Activated CD4-positive, alpha-beta T cell treated with anti-CD3 and anti-CD28 coated beads, Interleukin-2, amount 10 ng/mL, durations not matched to agents 7 days and 5 days (primary cell): ENCODE measurements at places on chromosomes 3 and 15. TPM values are rescaled to one million over a fixed set of nuclear protein-coding genes. Genes with fewer than 3 reads are reported as not detected.

GRCh38 chr3:142787719-142788118, 63.9 kb downstream of the TRPC1 start:
- no peak overlapping the region for H3K27ac ChIP-seq
- no peaks in the 10 kb centered on the region for H3K36me3 ChIP-seq
- no peak overlapping the region for H3K4me3 ChIP-seq
- H3K27me3 ChIP-seq: peaks cover 2% of the 10 kb centered on the region
- no peaks in the 10 kb centered on the region for H3K4me1 ChIP-seq

The PP2D1 gene
- total RNA-seq: not detected

The SNTN gene
- not detected for total RNA-seq

GRCh38 chr3:185733980-185734724, 90.7 kb downstream of the IGF2BP2 start:
- peaks cover 2% of the 10 kb centered on the region for H3K4me1 ChIP-seq
- no peaks in the 10 kb centered on the region for H3K36me3 ChIP-seq
- peaks cover 7% of the 10 kb centered on the region for H3K27me3 ChIP-seq
- H3K4me3 ChIP-seq: no peak overlapping the region

DNA sequence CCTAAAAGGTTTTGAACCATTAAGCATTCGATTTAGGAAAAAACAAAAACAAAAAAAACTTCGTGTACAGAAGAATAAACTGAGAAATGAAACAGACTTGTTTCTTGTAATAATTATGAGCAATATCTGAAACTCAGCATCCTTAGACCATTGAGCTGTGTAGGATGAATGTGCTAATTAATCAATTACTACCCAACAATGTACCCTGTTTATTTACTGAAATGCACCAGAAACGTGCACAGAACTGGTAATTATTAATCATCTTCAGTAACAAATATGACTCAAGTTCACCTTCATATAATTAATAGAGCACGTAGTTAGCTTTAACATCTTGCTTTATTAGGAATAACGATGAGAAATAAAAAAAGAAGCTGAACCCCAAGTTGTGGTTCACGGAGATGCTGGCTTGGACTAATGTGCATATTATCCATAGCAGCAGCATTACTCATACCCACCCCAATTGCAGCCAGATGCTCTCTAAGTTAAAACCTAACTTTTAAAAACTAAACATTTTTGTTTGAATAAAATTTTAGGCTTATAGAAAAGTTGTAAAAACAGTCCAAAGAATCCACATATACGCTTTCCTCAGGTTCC, 10.2 kb upstream of the C15orf61 start:
- no peaks in the 10 kb centered on the region for H3K27me3 ChIP-seq
- peaks cover 12% of the 10 kb centered on the region for H3K36me3 ChIP-seq
- H3K27ac ChIP-seq: no peak overlapping the region
- H3K4me3 ChIP-seq: no peak overlapping the region

GRCh38 chr3:126358038-126358815, 1.0 kb upstream of the KLF15 start:
- H3K4me3 ChIP-seq: peak overlapping the region; percentile 74
- H3K36me3 ChIP-seq: no peaks in the 10 kb centered on the region
- peaks cover 12% of the 10 kb centered on the region for H3K4me1 ChIP-seq
- peaks cover 53% of the 10 kb centered on the region for H3K27me3 ChIP-seq
- DNase-seq: no peak
- H3K27ac ChIP-seq: no peak overlapping the region

DNA sequence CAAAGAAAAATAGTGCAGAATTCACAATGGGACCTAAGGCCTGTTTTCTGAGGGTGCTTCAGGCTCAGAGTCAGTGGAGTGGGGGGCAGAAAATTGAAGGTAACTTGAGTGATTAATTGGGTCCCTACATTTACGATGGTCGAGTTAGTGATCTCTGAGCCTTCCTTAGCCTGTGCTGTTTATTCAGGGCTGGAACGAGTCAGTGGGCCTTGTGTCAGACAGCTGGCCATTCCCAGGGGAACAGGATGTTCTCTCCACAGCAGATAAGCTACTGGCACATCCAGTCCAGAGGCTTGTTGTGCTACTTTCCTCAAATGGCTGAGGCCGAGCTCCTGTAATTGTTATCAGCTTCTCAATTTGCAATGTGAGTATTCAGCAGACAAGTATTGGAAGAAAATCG, 29.2 kb upstream of the CNTN3 start:
- H3K27me3 ChIP-seq: no peaks in the 10 kb centered on the region
- no peak for DNase-seq

GRCh38 chr3:99376926-99377325, 261.5 kb upstream of the COL8A1 start:
- no peaks in the 10 kb centered on the region for H3K36me3 ChIP-seq
- H3K4me1 ChIP-seq: no peaks in the 10 kb centered on the region
- no peaks in the 10 kb centered on the region for H3K27me3 ChIP-seq
- DNase-seq: no peak

The ZIC4 gene
- not detected for total RNA-seq

The NGLY1 gene
- 69.5 TPM for total RNA-seq

DNA sequence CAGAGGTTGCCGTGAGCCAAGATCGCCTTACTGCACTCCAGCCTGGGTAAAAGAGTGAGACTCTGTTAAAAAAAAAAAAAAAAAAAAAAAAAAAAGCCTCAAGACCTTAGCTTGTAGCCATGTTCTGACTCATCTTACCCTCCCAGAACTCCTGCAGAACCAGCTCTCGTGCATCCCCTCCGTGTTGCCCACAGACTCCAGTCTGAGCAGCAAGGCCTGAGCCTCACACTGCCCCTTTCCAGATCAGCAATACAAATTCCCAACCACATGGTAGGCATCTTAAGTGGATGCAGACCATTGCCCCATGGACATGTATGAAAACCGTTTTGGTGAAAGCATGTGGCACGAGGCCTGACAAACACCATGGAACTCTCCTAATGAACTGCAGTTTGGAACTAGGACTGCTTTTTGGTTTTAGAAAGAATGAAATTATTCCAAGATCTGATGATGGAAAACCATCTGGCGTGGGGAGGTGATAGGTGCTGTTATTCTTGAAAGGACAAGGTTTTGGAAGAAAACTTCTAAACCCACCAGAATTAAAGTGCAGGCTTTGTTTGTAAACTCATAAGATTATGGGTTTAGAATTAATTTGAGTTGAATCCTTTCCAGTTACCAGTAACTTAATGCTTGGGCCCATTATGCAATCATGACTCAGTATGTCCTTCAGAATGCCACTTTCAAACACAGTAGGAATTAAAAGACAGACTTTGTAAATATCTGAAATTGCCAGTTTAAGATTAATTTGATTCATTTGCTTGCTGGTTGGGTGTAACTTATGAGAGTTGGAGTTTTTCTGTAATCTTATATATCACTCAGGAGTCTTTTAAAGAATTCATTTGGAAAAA, 163.7 kb upstream of the LRTM1 start:
- no peak overlapping the region for H3K4me3 ChIP-seq
- no peaks in the 10 kb centered on the region for H3K27me3 ChIP-seq
- H3K36me3 ChIP-seq: no peaks in the 10 kb centered on the region

GRCh38 chr3:194339356-194339755, 11.8 kb downstream of the CPN2 start:
- H3K27me3 ChIP-seq: peaks cover 12% of the 10 kb centered on the region
- no peak for DNase-seq
- H3K27ac ChIP-seq: no peak overlapping the region
- no peaks in the 10 kb centered on the region for H3K36me3 ChIP-seq
- H3K4me1 ChIP-seq: no peaks in the 10 kb centered on the region

DNA sequence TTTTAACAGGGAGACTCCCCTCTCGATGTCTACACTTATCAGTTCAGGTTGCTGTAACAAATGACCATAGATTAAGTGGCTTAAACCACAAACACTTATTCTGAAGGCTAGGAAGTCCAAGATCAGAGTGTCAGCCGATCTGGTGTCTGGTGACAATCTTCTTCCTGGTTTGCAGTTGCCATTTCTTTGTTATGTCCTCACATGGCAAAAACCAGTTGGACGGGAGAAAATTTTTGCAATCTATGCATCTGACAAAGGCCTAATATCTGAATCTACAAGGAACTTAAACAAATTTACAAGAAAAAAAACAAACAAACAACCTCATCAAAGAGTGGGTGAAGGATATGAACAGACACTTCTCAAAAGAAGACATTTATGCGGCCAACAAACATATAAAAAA, 116.9 kb upstream of the FOXB1 start:
- H3K27ac ChIP-seq: no peak overlapping the region
- no peaks in the 10 kb centered on the region for H3K36me3 ChIP-seq
- H3K27me3 ChIP-seq: peaks cover 13% of the 10 kb centered on the region
- H3K4me1 ChIP-seq: no peaks in the 10 kb centered on the region
- no peak for DNase-seq
- no peak overlapping the region for H3K4me3 ChIP-seq

- H3K27me3 ChIP-seq: peaks cover 48% of the 10 kb centered on the region
- H3K27ac ChIP-seq: no peak overlapping the region
- H3K4me3 ChIP-seq: no peak overlapping the region
- peaks cover 20% of the 10 kb centered on the region for H3K4me1 ChIP-seq
- DNase-seq: no peak
Observed at GRCh38 chr3:139537361-139537760, 2.2 kb downstream of the RBP1 start.

GRCh38 chr3:126855374-126855773, 127.5 kb upstream of the PLXNA1 start:
- no peak for DNase-seq
- no peak overlapping the region for H3K27ac ChIP-seq
- no peaks in the 10 kb centered on the region for H3K36me3 ChIP-seq
- no peaks in the 10 kb centered on the region for H3K4me1 ChIP-seq
- no peaks in the 10 kb centered on the region for H3K27me3 ChIP-seq

DNA sequence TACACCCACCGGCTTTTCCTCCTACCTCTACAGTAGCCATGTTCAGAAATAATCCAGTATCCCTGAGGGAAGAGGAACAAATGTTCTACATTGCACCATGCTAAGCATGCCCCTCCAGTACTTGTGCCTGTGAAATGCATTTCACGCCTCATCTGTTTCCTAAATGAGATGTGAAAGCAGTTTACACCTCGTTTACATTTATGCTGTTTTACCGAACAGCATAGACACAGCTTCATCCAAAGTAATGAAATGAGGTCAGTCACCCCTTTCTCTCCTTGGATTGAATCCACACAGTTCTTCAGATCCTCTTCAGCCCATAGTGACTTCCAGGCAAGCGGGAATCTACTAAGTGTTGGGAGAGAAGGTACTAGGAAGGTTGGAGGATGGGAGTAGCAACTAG, 514.3 kb downstream of the PDCD6IP start:
- DNase-seq: no peak
- H3K4me1 ChIP-seq: no peaks in the 10 kb centered on the region
- H3K4me3 ChIP-seq: no peak overlapping the region
- H3K27me3 ChIP-seq: no peaks in the 10 kb centered on the region
- H3K36me3 ChIP-seq: no peaks in the 10 kb centered on the region

GRCh38 chr3:28467414-28467813, 118.8 kb upstream of the AZI2 start:
- no peak for DNase-seq
- H3K36me3 ChIP-seq: no peaks in the 10 kb centered on the region

GRCh38 chr3:181292984-181293383, 303.4 kb upstream of the DNAJC19 start:
- no peaks in the 10 kb centered on the region for H3K4me1 ChIP-seq
- DNase-seq: no peak
- no peaks in the 10 kb centered on the region for H3K27me3 ChIP-seq

GRCh38 chr3:69255928-69256327, 130.0 kb downstream of the FRMD4B start:
- H3K36me3 ChIP-seq: no peaks in the 10 kb centered on the region
- DNase-seq: no peak
- H3K4me3 ChIP-seq: no peak overlapping the region

DNA sequence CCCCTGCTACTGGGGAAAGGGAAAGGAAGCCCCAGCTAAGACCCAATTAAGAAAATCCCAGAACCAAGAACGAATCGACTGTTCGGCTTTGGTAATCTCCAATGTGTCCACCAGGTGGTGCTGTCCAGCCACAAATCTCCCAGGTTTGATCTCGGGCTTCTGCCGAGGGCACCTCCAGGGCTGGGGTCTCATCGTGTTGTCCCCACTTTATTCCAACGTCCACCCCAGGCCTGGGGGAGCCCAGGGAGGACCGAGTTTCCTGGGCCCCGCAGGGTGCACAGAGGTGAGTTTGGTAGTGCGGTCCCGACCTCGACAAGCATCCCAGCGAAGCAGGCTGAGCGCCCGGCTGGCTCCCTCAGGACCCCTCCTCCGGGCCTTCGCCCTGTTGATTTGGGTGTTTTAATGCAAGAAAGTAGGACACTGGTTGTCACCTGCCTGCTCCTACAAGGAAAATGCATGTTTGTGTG, 185.1 kb downstream of the GOLGA6L6 start:
- H3K4me3 ChIP-seq: no peak overlapping the region
- H3K4me1 ChIP-seq: peaks cover 10% of the 10 kb centered on the region
- H3K27ac ChIP-seq: peak overlapping the region; percentile 81
- no peaks in the 10 kb centered on the region for H3K36me3 ChIP-seq

DNA sequence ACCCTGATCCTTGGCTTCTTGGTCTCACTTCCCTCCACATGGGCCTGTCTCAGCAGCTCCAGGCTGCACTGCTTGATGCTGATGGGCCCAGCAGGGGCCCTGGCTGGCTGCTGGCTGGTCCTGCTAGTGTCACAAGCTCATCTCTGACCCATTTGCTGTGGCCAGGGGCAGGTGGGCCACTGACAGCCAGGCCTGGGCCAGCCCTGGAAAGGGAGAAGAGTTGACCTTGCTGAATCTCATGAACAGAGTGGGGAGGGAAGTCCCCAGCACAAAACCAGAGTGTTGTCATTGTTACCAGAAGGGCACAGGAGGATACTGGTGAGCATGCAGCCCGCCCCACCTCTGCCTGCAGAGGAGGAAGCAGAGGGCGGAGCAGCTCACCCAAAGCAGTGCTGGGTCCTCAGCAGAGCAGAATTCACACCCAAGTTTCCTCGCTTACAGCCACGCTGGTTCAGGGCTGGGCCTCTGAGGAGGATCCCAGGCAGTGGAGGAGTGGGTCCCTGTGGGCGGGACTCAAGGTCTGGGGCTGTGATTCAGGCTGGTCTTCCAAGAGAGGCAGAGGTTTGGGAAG, 7.6 kb upstream of the KLF15 start:
- H3K27ac ChIP-seq: no peak overlapping the region
- no peaks in the 10 kb centered on the region for H3K4me1 ChIP-seq
- H3K27me3 ChIP-seq: peaks cover 14% of the 10 kb centered on the region
- H3K36me3 ChIP-seq: no peaks in the 10 kb centered on the region

The SIAH2 gene
- total RNA-seq: 30.9 TPM

- H3K27ac ChIP-seq: no peak overlapping the region
- no peaks in the 10 kb centered on the region for H3K27me3 ChIP-seq
- peaks cover 35% of the 10 kb centered on the region for H3K4me1 ChIP-seq
- peaks cover 16% of the 10 kb centered on the region for H3K36me3 ChIP-seq
Observed at GRCh38 chr3:49013113-49013737, 5.2 kb downstream of the DALRD3 start.
